Midbrain (tissue), 1 donor: ENCODE measurements at places on chromosomes 12 and 14.

GRCh38 chr12:42853370-42854140, 264.0 kb upstream of the PRICKLE1 start:
- DNase-seq, result no peak

DNA sequence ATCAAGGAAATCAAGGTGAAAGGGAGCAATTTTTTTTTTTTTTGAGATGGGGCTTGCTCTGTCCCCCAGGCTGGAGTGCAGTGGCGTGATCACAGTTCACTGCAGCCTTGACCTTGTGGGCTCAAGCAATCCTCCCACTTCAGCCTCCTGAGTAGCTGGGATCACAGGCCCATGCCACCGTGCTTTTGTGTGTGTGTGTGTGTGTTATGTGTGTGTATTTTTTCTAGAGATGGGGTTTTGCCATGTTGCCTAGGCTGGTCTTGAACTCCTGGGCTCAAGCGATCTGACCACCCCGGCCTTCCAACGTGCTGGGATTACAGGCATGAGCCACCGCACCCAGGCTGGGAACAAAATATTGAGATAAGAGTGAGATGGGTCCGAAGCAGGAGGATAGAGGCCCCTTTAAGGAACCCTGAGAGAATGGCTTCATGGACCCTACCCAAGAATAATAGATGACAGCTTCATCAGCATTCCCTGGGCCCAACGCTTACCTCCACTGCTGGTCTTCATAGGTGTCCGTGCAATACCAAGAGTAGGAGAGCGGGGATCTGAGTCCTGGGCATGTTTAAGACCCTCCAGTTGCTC, 1.0 kb downstream of the CDCA3 start:
- no peak for DNase-seq

GRCh38 chr14:78762331-78762730, 592.2 kb downstream of the NRXN3 start:
- DNase-seq, result no peak

DNA sequence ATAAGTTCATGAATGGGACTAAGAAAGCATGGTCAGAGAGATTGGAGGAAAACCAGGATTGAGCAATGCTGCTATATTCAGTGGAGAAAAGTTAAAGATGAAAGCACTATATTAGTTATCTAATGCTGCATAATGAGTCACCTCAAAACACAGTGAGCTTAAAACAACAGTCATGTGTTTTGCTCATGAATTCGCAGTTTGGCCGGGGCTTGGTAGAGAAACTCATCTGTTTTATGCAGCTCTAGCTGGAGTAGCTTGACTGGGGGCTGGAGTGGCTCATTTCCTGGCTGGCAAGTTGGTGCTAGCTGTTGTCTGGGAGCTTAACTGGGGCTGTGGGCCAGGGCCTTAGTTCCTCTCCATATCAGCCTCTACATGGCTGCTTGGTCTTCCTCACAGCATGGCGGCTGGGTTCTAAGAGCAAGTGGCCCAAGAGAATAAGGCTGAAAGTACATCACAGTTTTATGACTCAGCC, 90.1 kb downstream of the ADCK1 start:
- DNase-seq, result no peak

DNA sequence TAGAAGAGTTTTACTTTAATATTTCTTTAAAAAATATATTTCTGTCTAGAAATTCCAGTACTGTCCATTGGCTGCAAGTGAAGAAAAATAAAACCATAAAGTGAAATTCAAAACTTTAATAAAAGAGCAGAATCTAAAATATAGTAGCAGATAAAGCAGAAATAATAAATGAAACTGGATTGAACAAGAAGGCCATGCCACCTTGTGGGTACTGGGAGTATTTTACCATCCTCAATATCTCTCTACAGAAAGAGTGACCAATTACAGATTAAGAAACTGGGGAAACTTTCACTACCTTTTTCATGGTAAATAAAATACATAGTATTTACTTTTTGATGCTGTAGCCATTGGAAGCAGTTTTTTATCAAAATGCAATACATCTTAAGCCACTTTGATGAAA, 220.5 kb downstream of the BCAT1 start:
- DNase-seq, result no peak

- DNase-seq, result no peak
These were observed 7.7 kb downstream of the SLC39A5 start for GRCh38 chr12:56237552-56237951.

- no peak for DNase-seq
These were observed 53.6 kb downstream of the RTN1 start for GRCh38 chr14:59816941-59817340.

DNA sequence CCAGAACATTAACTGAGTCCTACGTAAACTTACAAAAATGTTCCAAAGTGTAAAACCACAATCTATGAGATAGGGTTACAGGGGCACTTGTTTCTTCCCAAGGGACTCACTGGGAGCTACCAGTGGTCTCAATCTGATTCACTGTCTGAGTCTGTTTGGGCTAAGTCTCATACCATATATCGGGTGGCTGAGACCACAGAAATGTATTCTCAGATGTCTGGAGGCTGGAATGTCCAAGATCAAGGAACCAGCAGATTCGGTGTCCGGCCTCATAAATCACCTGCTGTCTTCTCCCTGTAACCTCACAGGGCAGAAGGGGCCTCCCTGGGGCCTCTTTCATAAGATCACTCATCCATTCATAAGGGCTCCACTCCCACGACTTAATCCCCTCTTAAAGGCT, 616.3 kb upstream of the TMEM132C start:
- no peak for DNase-seq

DNA sequence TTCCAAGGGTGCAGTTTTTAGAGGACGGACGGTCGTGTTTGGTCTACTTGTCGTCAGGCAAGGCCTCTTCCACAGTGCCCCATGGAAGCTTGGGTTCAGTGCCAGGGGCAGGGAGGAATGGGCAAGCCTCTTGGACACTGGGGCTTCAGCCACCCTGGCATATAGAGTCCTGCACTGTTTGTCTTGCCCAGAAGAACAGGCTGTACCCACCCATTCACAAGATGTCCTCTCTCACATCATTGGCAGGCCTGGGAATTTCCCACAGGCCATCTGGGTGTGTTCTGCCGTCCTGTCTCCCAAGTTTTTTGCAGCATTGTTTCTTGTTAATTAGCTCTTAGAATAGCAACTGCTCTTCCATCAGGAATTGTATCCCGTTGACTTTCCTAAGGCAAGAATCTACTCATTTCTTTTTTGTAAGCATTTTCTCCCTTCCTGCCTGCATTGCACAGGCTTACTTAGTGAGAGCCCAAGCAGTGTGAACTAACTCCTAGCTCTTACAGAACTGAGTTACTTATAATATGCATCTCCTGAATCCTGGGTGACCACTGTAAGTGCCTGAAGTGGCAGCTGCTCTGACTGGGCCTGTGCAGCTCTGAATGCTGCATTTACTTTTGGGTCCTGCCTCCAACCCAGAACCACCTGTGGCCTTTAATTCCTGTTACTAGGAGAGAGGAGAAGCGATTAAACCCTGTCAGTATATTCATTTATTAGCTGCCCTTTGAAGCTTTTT, 149.4 kb upstream of the HIF1A start:
- DNase-seq, result peak; percentile 79

GRCh38 chr14:68939893-68940613, 39.0 kb downstream of the ACTN1 start:
- DNase-seq, result peak; percentile 30

DNA sequence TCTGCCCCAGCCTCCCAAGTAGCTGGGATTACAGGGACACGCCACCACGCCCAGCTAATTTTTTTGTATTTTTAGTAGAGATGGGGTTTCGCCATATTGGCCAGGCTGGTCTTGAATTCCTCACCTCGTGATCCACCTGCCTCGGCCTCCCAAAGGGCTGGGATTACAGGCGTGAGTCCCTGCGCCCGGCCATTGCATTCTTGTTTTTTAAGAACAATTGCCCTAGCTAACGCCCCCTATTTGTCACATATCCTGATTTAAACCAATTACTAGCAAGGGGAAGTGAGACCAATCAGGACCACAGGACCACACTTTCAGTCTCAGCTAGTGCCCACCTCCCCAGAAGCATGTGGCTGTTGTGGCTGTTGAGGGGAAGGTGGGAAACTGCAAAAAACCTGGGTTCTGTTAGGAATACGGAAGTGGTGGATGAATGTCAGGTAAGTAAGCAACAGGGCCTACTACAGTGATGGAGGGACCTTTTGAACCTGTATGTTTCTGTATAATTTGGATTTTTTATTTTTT, 37.8 kb upstream of the NFYB start:
- no peak for DNase-seq

GRCh38 chr14:103142721-103143302, 19.6 kb downstream of the TNFAIP2 start:
- DNase-seq, result no peak

GRCh38 chr12:6104027-6104426, 20.4 kb downstream of the VWF start:
- no peak for DNase-seq

GRCh38 chr12:29103539-29103974, 45.5 kb upstream of the FAR2 start:
- no peak for DNase-seq

DNA sequence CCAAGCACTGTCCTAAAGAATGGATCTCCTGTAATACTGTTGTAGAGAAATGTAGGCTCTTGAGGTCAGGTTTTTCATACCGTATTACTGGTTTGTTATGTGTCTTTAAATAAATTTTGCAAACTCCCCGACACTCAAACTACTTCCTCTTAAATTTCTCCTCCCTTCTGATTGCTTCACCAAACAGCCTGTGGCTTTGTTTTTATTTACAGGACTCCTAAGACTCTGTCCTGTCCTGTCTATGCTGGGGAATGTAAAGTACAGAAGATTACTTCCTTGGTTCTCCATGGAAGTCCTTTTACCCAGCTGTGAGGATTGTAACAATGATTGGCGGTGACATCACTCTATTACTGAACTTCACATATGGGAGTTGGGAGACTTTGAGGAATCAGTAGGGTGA, 873.5 kb downstream of the DIO2 start:
- no peak for DNase-seq

GRCh38 chr12:53054112-53054878, 4.4 kb downstream of the TNS2 start:
- peak; percentile 94 for DNase-seq

DNA sequence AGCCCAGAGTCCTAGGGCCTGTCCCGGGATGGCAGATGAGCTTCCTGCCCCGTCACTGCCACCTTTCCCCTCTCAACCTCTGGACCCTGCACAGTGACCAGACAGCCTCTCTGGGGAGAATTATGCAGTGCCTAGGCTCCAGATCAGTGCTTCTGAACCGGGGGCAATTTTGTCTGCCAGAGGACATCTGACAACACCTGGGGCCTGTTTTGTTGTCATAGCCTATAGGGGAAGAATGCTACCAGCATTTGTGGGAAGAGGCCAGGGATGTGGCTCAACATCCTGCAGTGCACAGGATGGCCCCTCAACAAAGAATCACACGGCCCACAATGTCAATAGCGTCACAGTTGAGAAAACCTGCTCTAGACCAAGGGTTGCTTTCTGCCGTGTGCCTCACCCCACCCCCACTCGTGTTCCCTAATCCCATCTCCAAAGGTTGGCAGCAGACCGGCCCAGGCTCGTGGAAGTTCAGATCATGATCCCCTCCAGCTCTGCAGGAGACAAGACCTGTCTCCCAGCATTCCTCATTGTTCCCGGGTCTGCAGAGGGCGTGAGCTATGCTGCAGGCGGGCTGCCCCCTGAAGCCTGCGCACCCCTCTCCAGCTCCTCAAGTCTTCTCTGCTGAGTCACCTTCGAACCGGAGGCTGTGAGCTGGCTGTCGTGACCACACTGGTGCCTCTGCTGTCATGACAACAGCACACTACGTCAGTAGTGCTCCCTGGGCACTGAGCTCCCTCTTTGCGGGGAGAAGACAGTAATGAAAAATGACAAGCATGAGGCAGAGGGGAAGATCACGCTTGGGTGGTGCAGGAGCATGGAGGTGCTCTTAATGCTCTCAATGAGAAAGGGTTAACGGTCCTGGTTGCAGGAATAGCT, 2.0 kb upstream of the GAPDH start:
- peak; percentile 70 for DNase-seq

GRCh38 chr12:113093409-113094101, 37.0 kb downstream of the DTX1 start:
- no peak for DNase-seq

DNA sequence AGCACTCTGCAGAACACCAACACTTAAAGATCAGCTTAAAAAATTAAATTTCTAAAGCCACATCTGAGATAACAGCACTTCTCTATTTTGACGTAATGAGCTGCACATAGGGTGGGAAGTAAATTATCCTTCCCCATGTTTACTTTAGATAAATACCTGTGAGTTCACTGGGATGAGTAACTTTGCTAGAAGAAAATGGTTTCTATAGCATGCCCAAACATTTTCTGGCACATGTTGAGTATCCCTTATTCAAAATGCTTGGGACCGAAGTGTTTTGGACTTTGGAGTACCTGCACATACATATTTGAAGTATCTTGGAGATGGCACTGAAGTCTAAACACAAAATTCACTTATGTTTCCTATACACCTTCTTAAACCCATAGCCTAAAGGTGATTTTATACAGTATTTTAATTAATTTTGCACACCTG, 6.6 kb downstream of the SLC38A2 start:
- DNase-seq, result no peak

DNA sequence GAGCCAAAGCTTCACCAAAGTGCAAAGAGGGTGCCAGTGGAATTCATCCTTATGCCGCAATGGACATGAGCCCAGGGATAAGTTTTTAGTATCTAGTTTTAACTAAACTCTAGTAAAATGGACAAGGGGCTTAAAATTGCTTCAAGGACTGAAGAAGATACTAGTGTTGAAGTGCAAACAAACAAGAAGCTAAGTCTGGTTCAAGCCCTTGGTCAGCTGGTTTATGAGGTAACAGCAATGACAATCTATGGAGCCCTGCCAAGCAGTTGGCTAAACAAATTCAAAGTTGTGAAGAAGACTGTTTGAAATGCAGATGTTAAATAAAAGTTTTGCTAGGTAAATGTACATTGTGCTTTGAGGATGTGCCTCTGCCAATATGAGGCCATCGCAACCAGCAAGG, 209.4 kb downstream of the KTN1 start:
- no peak for DNase-seq

DNA sequence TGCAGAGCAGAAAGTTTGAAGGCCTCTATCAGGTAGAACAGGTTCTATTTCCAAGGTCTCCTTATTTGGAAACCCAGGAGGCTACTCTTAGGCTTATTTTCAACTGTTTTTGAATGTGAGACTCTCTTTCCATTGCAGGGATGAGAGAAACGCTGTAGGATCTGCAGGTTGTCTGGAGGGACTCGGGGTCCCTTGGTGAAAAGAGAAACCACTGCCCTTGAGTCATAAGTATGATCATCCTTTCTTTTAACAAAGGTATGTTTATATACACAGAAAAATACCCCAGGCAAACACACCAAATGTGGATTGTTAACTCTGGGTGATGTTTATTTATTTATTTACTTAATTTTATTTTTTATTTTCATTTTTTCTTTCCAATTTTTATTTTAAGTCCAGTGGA, 57.8 kb upstream of the MAX start:
- no peak for DNase-seq

DNA sequence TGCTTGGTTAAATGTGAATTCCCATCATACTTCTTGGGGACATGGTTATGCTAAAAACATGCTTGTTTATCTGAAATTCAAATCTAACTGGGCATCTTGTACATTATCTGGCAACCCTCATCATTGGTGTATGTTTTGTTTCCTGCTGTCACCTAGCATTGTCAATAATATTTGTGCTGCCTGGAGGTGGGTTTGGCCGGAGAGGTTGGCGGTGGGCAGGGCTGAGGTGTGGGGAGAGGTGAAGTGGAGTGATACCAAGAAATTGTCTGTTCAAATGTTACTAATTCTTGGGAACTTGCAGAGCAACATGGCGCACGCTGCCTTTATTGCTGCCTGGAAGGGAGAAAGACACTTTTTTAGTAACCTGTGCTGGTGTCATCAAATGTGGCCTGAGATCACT, 280.5 kb downstream of the VRK1 start:
- DNase-seq, result no peak
